ENCODE measurements at places on chromosomes 7 and 10.
A peak's percentile ranks its signal among the peaks of the same experiment; 100 is the strongest.

- H3K4me1 ChIP-seq: no peaks in the 10 kb centered on the region
- no peak overlapping the region for H3K4me3 ChIP-seq
- H3K27me3 ChIP-seq: no peaks in the 10 kb centered on the region
- no peaks in the 10 kb centered on the region for H3K36me3 ChIP-seq
- DNase-seq: no peak
- H3K27ac ChIP-seq: no peak overlapping the region
Measured at GRCh38 chr7:128681794-128682537, 9.9 kb downstream of the GARIN1A start.

GRCh38 chr10:31668326-31668725 lies 260.3 kb downstream of the ARHGAP12 start:
- peaks cover 2% of the 10 kb centered on the region for H3K27me3 ChIP-seq
- peaks cover 2% of the 10 kb centered on the region for H3K36me3 ChIP-seq
- H3K4me3 ChIP-seq: no peak overlapping the region
- no peaks in the 10 kb centered on the region for H3K4me1 ChIP-seq

DNA sequence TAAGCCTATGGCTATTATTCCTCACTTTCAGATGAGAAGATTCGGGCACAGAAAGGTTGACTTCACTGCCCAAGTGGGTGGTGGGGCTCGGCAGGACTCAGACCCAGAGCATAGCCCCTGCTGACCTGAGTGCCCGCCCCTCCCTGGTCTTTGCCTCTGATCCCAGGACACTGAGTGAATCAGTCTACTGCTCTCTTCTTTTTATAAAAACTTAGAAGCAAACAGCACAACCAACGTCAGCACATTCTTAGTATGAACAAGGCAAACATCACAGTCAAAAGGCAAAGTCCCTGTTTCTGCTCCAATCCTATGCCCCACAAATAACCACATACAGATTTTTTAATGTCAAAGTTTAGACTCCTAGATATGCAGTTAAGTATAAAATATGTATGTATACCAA lies 237.8 kb downstream of the ZMYND11 start:
- H3K4me3 ChIP-seq: no peak overlapping the region
- H3K27me3 ChIP-seq: no peaks in the 10 kb centered on the region

- H3K36me3 ChIP-seq: peaks cover 2% of the 10 kb centered on the region
- no peak for DNase-seq
- H3K27ac ChIP-seq: no peak overlapping the region
- peaks cover 4% of the 10 kb centered on the region for H3K27me3 ChIP-seq
- no peaks in the 10 kb centered on the region for H3K4me1 ChIP-seq
- H3K4me3 ChIP-seq: no peak overlapping the region
Measured at GRCh38 chr10:117186832-117187615, 10.3 kb upstream of the KCNK18 start.

DNA sequence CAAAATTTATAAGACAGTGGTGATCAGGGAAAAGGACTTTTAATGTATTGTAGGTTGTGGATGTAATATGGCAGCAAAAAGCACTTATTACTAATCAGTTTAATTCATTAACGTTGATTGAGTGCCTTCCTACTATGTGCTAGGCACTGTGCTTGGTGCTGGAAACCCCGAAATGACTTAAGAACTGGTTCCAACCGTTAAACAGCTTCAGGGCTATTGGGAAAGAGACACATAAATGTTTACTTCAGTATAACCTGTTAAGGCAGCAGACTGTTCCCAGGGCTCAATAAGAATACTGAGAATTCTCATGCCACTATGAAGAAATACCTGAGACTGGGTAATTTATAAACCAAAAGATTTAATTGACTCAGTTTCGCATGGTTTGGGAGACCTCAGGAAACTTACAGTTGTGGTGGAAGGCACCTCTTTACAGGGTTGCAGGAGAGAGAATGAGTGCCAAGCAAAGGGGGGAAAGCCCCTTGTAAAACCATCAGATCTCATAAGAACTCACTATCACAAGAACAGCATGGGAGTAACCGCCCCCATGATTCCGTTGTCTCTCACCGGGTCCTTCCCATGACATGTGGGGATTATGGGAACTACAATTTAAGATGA lies 1.1 kb upstream of the SLC25A13 start:
- DNase-seq: no peak
- H3K36me3 ChIP-seq: peaks cover 2% of the 10 kb centered on the region
- peaks cover 36% of the 10 kb centered on the region for H3K4me1 ChIP-seq
- peak overlapping the region; percentile 88 for H3K4me3 ChIP-seq
- no peak overlapping the region for H3K27ac ChIP-seq

DNA sequence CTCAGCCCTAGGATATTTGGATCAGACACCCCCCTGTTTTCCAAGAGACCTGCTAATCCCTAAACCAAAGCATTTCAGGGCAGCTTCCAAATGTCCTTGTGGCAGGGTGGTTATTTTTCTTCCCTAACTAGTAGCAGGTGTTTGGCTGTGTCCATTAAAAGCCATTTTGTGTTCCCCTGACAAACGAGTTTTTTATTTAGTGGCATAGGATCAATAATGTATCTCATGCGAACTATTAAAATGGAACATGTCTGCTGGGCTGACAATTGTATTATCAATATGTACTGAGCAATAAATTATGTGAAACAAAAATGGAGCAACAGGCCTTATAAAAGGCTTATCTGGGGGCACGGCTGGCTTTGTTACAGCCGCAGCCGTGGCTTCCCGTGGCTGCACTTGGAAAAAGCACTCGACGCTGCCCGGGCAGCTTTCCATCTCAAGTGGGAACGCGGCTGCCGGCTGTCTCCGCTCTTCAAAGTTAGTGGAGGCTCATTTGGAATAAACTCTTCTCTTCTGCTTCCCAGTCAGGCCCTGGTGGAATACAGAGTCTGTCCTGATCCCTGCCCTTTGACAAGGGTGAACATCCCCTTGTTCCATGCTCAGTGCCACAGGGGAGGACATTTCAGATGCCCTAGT lies 554.3 kb downstream of the TYW1 start:
- no peak for DNase-seq
- H3K4me1 ChIP-seq: no peaks in the 10 kb centered on the region
- no peaks in the 10 kb centered on the region for H3K36me3 ChIP-seq
- H3K27me3 ChIP-seq: no peaks in the 10 kb centered on the region
- H3K4me3 ChIP-seq: no peak overlapping the region
- no peak overlapping the region for H3K27ac ChIP-seq

DNA sequence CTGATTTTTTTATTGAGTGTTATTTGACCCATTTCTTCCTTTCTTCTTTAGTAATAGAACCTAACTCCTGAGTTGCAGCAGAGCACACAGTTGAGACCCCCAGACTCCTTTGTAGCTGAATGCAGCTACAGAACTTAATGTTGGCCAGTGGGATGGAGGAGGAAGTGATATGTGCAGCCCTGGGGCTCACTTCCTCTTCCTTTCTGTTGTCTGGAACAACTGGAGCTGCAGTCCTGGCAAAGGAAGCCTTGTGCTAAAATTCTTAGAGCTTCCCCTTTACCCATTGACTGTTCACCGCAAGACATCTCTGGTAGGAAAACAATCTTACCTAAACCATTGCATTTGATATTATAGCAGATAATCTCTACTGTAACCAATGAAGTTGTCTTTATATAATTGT lies 86.6 kb downstream of the ITGB8 start:
- H3K36me3 ChIP-seq: no peaks in the 10 kb centered on the region
- no peak for DNase-seq
- H3K4me3 ChIP-seq: no peak overlapping the region
- H3K27ac ChIP-seq: no peak overlapping the region
- no peaks in the 10 kb centered on the region for H3K27me3 ChIP-seq
- H3K4me1 ChIP-seq: no peaks in the 10 kb centered on the region

GRCh38 chr7:36278620-36279172 lies 111.0 kb upstream of the ANLN start:
- DNase-seq: no peak
- H3K4me1 ChIP-seq: peaks cover 22% of the 10 kb centered on the region
- H3K36me3 ChIP-seq: no peaks in the 10 kb centered on the region
- H3K27ac ChIP-seq: no peak overlapping the region
- no peak overlapping the region for H3K4me3 ChIP-seq

DNA sequence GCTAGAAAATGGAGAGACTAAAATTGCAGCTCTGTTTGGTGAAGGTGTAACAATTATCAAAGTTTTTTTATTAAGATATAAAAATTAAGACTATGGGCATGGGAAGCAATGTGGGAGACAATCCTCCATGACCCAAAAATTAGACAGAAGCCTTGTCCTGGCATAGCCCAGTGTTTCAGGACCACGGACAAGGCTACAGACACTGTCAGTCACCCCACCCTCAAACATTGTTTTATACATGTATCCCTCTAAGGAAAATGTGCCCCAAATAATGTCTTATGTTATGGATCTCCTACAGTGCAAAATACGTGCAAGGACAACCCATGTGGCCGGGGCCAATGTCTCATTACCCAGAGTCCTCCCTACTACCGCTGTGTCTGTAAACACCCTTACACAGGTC lies 24.0 kb downstream of the HABP2 start:
- no peak overlapping the region for H3K27ac ChIP-seq
- H3K27me3 ChIP-seq: peaks cover 3% of the 10 kb centered on the region
- no peak overlapping the region for H3K4me3 ChIP-seq
- DNase-seq: no peak
- no peaks in the 10 kb centered on the region for H3K4me1 ChIP-seq

DNA sequence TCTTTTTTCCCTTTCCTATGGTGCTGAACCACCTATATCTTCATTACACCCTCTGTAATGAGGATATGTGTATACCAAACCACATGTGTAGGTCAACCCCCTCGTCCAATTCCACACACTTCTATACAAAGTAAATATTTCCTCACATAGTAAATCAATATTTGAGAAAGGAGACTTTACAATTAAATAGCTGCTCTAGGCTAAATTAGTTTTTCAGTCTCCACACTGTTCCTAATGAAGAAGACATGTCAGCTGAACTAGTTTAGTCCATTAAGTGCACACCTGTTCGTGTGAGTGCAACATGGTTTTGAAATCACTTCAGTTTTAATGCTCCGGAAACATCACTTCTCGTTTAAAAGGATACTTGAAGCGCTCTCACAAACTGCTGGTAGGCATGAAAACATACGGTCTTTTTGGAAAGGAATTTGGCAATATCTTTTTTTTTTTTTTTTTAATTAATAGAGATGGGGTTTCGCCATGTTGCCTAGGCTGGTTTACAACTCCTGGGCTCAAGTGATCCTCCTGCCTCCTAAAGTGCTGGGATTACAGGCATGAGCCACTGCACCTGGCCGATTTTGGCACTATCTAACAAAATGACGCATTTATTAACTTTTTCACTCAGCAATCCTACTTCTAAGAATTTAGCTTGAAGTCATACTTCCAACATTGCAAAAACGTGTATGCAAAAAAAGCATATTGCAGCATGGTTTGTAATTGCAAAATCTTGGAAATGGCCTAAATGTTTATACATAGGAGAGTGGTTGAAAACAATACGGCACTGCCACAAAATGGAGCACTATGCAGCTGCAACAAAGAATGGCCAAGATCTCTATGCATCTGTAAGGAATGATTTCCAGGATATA lies 2.1 kb upstream of the XRCC2 start:
- H3K4me3 ChIP-seq: peak overlapping the region; percentile 46
- H3K27ac ChIP-seq: no peak overlapping the region
- H3K27me3 ChIP-seq: no peaks in the 10 kb centered on the region
- no peak for DNase-seq
- H3K4me1 ChIP-seq: peaks cover 11% of the 10 kb centered on the region
- H3K36me3 ChIP-seq: peaks cover 3% of the 10 kb centered on the region

GRCh38 chr10:84768132-84768531 lies 439.7 kb downstream of the CCSER2 start:
- no peaks in the 10 kb centered on the region for H3K4me1 ChIP-seq
- no peaks in the 10 kb centered on the region for H3K27me3 ChIP-seq
- H3K36me3 ChIP-seq: no peaks in the 10 kb centered on the region
- H3K4me3 ChIP-seq: no peak overlapping the region

- no peak for DNase-seq
- H3K27ac ChIP-seq: no peak overlapping the region
- no peaks in the 10 kb centered on the region for H3K4me1 ChIP-seq
- no peak overlapping the region for H3K4me3 ChIP-seq
Measured at GRCh38 chr10:2980791-2981360, 86.5 kb upstream of the PFKP start.

DNA sequence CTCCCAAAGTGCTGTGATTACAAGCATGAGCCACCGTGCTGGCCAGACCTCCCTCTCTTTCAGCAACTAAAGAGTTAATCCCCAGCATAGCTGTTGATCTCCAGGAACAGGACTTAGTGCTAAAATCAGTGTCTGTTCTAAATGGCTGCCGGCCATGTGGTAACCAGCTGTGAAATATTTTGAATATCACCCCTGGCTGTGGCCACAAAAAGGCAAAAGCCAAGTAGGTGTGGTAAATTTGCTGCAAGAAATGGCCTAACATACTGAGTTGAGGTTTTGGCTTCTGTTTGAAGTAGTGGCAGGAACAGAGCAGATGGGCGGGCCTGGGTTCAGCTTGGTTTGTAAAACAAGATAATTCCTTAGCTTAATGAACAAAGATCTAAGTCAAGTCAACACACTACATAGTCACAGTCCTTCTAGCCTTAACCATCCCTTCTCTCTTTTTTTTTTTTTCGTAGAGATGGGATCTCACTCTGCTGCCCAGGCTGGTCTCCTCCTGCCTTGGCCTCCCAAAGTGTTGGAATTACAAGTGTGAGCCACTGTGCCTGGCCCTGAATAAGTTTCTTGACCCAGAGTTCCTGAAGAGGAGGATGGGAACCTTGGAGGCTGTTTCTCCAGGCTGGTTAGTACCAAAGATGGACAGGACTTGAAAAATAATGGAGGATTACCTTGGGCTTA lies 22.7 kb upstream of the AGFG2 start:
- no peak overlapping the region for H3K4me3 ChIP-seq
- H3K4me1 ChIP-seq: peaks cover 21% of the 10 kb centered on the region
- H3K27ac ChIP-seq: peak overlapping the region; percentile 21
- H3K36me3 ChIP-seq: no peaks in the 10 kb centered on the region
- DNase-seq: peak; percentile 38
- H3K27me3 ChIP-seq: no peaks in the 10 kb centered on the region

Data from activated CD4-positive, alpha-beta memory T cell treated with anti-CD3 and anti-CD28 coated beads for 36 hours (primary cell).